Transverse colon (tissue), 4 donors: ENCODE measurements at places on chromosomes 12 and 14. TPM values are rescaled to one million over a fixed set of nuclear protein-coding genes. Genes with fewer than 3 reads are reported as not detected.

The C12orf60 gene
- total RNA-seq, result 0.95 TPM

The EP400 gene
- 42.6 TPM for total RNA-seq

The ASPG gene
- total RNA-seq, result 20.3 TPM

DNA sequence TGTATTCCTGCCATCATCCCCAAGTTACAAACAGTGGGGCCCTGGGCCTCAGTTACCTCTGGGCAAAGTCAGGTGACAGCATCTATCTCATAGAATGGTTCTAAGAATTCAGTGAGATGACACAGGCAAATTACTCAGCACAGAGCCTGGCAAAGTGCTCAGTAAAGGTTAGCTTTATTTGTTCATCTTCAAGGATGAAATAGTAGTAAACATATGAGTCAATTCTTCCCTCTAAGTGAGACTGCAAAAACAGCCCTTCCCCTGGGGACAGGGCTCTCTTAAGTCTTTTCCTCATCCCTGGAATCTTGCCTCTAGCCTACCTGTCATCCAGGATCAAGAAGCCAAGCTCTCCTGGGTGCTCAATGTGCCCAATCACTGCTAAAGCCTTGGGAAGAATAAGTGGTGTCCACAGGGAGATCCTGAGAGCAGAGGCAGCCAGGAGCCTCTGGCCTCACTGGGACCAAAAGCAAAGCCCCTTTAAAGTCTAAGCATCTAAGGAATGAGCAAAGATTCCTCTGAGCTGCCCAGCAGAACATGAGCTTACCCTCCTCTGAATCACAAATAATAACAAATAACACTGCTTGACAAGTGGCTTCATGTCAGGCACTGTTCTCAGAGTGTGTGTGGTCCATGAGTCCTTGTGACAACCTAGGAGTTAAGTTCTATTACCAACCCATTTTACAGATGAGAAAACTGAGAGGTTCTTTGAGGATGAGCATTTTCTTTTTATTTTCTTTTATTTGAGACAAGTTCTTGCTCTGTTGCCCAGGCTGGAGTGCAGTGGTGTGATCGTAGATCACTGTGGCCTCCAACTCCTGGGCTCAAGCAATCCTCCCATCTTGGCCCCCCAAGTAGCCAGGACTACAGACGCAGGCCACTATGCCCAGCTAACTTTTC is 12.1 kb downstream of the NUAK1 start:
- DNase-seq, result no peak
